ENCODE measurements at places on chromosomes 3 and 15.
A peak's percentile ranks its signal among the peaks of the same experiment; 100 is the strongest.

- DNase-seq = no peak
These were observed 59.1 kb downstream of the LSAMP start for GRCh38 chr3:116386168-116386567.

DNA sequence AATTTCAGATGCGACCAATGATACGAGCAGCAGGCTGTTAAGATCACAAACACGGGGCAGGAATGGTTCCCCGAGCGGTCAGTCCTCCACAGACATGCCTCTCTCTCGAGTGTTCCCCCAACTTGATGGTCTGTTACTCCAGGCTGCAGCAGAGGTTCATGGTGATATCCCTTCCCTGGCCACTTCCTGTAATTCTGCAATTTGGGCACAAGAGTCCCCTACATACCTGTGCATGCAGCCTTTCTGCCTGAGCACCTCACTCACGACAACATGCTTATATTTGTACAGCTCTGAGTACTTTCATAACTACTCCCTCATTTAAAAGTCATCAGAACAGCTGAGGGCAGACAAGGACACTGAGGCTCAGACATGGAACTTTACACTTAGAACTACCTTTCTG lies 408.1 kb upstream of the NR2F2 start:
- DNase-seq = no peak

DNA sequence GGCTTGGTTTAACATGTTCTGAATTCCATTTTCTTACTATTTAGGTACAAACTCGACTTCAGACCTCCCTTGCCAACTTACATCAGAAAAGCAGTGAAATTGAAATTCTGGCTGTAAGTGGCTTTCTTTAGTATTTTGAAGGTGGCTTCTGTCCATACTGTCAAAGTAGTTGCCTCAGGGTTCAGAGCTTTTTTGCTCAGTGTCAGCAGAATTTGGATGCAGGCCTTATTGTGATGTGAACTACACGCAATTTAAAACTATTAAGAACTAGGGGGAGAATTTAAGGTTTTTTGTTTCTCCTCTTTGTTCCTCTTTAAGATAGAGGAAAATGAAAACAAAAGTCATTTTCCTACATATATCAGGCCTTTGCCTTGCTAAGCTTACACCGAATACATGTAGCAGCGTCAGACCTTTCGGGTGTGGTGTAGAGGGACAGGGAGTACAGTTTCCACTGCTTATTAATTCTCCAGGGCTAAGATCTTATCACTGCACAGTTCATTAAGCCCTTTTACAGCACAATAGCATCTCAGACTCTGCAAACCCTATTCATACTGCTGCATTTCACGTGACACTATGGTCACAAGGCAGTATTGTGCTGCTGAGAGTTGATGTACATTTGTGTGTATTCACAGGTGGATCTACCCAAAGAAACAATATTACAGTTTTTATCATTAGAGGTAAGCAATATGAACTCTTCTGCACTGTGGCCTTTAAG lies 6.7 kb downstream of the SRP14 start:
- DNase-seq = no peak

GRCh38 chr15:100097342-100098127 lies 244.2 kb downstream of the ADAMTS17 start:
- DNase-seq = no peak

DNA sequence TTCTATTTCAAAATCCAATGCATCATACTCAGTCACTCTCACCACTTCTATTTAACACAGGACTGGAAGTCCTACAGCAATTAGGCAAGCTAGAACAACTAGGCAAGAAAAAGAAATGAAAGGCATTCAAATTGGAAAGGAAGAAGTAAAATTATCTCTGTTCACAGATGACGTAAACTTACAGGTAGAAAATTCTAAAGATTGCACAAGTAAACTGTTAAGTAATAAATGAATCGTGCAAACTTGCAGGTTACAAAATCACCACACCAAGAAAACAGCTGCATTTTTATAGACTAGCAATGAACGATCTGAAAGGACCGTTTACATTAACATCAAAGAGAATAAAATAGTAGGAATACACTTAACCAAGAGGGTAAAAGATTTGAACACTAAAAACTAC lies 36.2 kb downstream of the CHST2 start:
- DNase-seq = no peak

DNA sequence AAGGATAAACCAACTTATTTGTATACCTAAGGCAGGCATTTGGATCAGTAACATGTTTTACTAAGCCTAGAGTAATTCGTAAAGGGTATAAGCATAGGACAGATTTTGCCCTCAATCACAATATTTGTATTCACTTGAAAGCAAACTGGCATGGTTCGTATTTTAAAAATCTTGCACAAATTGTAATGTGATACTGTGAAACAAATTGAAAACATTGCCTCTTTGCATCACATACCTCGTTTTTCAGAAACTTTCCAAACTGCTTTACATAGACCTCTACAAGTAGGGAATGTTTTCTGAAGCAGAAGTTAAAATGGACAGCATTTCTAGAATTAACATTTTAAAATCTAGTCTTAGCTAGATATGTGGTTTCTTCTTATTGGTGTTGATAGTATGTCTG lies 11.6 kb downstream of the KBTBD8 start:
- no peak for DNase-seq

DNA sequence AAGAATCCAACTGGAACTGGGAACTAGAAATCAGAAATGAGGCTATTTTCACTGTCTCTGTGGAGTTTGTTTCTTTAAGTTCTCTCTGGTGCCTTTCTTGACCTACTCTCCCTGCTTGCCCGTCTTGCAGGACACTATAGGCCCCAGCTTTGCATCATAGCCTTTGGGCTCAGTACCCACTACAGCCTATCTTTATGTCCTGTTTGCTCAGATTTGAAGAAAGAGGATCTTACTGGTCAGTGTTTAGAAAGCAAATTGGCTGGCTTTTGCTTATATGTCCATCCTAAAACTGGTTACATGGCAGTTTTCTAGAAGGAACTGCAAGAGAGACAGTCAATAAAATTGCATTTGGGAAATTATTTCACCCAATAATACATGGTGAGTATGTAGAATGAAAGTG lies 231.8 kb upstream of the TBL1XR1 start:
- no peak for DNase-seq

DNA sequence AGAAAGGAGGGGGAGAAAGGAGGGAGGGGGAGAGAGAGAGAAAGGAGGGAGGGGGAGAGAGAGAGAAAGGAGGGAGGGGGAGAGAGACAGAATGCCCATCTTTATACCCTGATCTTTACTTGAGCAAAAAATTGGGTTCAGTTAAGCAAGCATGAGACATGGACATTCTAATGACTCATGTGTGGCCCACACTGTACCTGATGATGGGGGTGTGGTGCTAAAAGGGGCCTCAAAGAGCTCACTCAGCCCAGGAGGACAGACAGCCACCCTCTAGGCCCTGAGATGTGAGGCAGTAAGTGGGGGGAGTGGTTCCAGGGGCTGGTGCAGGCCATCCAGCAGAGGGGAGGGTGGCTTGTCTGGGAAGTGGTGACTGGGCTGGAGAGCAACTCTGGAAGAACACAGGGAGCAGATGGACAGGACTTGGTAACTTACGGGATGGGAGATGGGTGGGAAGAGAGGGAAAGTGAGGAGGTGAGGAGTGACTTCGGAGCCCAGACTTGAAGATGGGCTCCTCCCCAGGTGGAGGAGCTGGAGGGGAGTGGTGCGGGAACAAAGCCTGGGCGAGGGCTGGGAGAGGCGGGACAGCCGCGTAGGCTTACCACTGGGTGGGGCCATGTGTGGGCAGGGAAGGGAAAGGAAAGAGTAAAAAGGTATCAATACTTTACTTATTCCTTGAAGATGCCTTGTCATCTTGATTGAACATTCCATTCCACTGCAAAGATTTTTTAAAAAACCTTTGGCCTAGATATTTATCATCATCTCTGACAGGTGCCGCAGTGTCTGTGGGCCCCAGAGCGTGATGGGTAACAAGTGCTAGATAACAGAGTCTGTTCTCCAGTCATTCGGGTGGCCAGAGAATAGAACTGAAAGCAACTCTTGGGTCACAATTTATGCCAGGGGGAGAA lies 32.3 kb downstream of the TSPAN3 start:
- DNase-seq = no peak

DNA sequence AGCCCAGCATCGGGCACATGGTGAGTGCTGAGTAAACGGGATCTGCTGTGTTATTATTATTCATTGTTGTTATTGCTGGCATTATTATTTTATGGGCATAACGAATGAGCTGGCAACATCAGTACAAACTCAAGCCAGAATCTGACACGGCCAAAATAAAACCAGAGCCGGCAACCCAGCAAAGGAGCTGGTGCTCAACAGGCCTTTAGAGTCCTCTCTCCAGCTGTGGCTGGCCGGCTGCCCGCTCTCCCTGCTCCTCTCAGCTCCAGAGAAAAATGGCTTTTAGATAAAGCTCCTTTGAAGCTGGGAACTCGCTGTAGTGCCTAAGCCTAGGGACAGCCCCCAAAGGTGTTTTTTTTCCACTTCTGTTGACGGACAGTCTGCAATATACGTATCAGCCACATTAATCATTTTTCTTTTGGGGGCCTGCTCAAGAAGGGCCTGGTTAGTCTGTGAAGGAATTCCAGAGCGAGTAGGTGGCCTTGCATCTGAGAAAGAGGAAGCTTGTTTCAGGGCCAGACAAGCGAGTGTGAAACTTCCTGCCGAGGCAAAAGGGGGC lies 193.9 kb upstream of the UBE2E1 start:
- DNase-seq = no peak

DNA sequence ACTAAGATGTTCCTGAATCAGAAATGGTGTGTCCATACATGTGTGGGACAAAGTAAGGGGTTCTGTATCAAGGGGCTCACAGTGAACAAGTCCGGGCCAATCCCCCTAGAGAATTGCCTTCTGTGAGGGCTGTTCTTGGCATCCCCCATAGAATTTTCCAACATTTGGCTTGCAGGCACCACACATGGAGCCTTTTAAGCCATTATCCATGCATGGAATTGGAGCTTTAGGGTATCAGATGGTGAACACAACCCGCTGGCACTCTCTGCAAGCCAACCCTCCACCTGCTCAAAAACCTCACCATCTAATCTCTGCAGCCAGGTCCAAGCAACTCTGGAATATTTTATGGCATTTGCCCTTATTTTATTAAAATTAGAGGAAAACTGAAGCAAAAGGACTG lies 278.7 kb downstream of the ERC2 start:
- no peak for DNase-seq

GRCh38 chr3:47578119-47578632 lies 489 bp downstream of the CSPG5 start:
- DNase-seq = no peak

GRCh38 chr3:147538034-147538433 lies 128.9 kb downstream of the ZIC1 start:
- DNase-seq = no peak

DNA sequence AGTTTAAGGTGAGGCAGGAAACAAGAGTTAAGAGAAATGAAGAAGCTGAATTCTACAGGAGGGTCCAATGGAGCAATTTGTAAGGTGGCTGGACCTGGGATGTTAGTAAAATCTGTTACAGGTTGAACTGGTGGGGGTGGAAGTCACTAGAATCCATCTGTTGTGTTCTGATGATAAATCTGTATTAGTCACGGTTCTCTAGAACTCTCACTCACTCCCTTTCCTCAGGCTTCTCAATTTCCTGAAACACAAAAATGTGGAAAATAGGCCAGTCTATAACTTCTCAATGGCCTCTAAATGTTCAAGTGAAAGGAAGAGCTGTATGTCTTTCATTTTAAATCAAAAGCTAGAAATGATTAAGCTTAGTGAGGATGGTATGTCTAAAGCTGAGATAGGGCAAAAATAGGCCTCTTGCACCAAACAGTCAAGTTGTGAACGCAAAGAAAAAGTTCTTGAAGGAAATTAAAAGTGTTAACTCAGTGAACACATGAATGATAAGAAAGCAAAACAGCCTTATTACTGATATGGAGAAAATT lies 180.2 kb upstream of the CBLB start:
- DNase-seq = no peak

DNA sequence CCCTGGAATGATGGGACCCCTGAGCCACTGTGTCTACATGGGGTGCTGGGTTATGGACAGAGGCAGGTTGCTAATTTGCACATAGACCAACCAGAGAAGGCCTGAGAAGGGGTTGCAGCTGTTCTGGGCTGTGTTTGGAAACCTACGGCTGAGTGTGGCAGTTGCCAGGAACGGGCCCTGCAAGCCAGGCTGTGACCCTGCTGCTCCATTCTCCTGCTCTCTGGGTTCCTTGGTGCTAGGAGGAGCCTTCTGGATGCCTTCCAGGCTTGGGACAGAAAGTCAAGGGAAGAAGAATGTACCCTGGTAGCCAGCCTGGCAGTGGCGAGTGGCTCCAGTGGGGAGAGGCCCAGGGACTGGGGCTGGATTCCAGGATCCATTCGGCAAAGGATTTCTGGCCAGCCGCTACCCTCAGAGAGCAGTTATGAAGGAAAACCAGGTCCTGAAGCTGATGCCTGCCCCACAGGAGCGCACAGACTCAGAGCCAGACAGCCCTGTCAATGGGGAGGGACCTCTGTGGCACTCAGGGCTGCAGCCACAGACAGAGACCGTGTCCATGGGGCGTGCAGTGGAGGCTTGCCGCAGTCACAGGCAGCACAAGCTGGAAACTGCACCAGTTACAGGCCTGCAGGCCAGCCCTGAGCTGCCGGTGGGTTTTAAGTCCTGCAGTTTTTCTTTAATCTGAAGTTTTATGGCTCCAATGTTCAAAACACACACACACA lies 55.1 kb upstream of the ACAD9 start:
- DNase-seq = no peak

DNA sequence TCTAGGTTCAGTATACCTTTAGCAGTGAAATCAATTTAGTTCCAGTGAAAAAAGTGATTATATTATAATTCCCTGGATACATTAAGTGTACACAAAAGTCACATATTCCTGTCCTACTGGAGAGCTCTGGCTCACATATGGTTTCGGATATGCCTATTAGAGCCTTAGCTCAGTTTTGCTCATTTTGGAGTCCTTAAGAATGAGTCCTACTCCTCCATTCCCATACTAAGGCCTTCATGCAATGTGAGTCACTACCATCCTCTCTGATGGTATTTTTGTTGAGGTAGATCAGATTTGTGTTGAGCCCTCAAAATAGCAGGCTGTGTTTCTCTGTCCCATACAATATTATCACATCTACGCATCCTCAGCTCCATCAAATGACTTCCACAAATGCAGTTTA lies 294.2 kb upstream of the COL8A1 start:
- DNase-seq = no peak

GRCh38 chr15:40436116-40436891 lies 4.4 kb upstream of the BAHD1 start:
- no peak for DNase-seq

DNA sequence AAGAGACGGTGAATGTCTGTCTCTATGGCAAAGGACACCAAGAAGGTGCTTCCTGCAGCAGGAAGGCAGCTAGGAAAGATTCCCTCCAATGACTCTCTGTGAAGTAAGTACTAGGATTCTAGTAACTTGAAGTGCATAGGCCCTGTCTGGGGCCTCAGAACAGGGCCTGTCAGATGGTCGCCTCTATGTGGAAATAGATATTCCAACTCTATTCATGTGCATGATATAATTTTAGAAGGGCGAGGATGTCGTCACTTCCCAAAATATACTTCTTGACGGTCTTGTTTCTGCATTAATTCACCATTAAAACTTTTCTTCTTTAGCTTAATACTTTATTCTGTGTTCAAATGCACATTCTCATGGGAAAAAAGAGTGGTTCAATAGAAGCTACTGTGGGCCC lies 167.0 kb downstream of the TLE3 start:
- DNase-seq = no peak

GRCh38 chr3:188854772-188855149 lies 317.0 kb upstream of the TPRG1 start:
- DNase-seq = no peak

- DNase-seq = no peak
These were observed 218.7 kb downstream of the FEZF2 start for GRCh38 chr3:62154457-62155148.

GRCh38 chr3:42511201-42511600 lies 8.8 kb downstream of the VIPR1 start:
- no peak for DNase-seq

GRCh38 chr15:68599560-68600071 lies 20.8 kb downstream of the CORO2B start:
- DNase-seq = peak; percentile 47

Data from BJ (cell line).